SK-N-SH (cell line): ENCODE measurements at places on chromosomes 5 and 9.
A peak's percentile ranks its signal among the peaks of the same experiment; 100 is the strongest.

DNA sequence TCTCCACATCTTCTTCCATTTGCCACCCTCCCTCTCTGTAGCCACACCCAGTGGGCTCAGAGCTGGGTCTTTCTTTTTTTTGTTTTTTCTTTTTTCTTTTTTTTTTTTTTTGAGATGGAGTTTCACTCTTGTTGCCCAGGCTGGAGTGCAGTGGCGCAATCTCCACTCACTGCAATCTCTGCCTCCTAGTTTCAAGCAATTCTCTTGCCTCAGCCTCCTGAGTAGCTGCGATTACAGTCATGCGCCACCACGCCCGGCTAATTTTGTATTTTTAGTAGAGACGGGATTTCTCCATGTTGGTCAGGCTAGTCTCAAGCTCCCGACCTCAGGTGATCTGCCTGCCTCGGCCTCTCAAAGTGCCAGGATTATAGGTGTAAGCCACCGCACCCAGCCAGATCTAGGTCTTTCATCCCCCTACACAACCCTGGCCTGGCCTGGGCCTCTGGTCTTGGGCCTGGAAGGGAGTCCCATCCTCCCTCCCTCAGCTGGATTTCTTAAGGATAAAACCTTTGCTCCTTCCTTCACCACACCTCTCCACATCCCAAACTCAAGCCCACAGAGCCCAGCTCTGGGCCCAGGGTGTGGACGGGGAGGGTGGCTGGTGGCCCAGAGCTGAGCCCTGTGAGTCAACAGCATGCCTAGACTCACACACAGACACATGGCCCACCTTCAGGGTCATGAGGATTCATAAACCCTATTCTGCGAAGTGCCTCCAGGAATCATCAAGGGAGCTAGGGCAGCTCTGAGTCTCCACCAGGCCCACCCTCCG is 18.8 kb upstream of the KCNIP1 start:
- no peak for DNase-seq

- no peak for DNase-seq
Observed at GRCh38 chr5:2848619-2849018, 97.1 kb upstream of the IRX2 start.

DNA sequence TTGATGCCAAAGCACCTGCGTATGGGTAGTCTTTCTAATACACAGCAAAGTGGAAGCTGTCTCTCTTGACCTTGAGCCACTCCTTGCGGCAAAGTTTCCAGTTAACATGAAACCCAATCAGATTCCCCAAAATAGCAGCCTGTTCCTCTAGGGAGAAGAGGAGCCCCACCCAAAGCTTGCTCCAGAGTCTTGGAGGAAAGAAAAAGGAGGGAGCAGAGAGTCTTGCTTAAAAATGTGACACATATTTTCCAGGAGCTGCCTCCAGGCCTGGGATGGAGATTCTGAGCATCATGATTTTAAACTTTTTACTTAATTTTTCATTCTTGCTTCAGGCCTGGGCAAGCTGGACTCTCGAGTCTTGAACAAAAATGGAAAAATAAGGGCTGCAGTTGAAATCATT is 223.5 kb upstream of the TNC start:
- no peak for DNase-seq

DNA sequence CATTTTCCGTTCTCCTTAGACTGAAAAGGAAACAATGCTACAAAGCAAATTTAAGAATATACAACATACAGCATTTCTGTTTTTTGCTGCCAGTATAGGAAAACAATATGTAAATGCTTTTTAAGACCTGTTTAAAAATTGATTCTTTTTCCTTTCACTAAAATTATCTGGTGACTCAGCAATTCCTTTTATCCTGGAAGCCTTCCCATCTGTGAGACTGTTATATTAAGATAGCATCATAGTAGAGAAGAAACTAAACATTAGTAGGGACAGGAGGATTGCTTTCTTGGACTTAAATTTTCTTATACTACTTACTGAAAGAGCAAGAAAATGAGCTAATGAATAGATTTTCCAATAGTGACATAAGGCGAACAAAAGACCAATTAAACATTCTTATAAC is 30.0 kb upstream of the GPR21 start:
- DNase-seq: no peak

DNA sequence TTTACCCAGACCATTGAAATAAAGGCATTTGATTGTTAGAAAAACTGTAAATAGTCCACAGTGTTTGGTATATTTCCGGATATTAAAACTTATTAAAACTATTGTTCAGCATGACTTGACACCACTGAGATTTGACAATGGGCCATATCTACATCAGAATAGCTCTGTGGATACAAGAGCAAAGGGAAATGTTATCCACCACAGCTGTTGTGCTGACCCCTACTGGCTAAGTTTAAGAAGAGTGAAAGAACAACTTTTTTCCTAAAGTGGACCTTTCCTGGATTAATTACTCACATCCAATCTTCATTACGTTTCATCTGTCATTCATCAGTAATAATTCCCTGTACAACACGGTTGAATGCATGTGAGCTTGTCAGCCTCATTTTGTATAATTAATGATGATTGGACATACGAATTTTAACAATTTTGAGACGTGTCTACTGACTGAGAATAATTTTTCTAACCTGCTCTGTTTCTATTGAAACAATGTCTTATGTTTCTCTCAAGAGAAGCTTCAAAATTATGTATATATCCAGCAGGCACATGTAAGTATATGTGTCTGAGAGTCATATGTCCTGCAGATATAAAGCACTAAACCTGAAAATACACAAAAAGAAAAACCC is 1952.6 kb downstream of the MAT2B start:
- DNase-seq: peak; percentile 32

DNA sequence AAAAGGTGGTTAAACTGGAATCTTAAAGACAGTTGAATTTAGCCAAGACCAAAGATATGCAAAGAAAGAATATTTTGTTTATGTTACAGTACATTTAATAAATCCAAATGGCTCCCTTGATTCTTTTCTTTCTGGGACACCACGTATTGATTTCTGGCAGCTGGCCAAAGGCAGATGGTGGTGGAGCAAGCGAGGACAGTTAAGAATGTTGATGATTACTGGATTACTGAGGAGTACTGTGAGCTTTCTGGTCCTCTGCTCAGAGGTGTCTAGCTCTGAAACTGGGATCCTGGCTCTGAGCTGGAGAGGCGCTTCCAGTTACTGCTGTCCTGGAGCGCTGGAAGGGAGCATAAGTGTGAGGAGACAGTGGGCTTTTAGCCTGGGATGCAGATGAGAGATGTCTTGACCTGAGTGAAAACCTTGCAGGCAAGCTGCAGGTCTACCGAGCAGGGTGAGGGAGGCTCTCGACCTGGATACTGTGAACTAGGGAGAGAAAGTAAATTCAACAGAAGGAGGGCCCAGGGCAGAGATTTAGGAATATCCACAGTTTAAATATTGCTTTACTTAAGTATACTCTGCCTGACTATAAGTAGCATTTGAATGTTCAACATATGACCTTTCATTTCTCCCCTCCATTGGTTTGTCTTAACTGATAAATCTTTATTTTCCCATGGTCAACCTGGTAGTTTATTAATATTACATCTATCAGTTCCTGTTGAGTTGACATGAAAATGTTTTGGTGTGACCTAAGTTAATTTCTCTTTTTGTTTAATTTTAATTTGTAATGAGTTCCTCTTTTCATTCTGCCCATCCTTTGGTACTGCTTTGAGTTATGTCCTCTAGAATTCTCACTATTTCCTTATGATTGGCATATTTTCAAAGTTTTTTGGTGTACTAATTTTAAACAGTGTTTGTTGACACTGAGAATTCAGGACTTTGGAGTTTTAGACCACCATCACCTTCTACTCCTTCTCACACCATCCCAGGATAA is 3.7 kb downstream of the SYK start:
- DNase-seq: peak; percentile 22

DNA sequence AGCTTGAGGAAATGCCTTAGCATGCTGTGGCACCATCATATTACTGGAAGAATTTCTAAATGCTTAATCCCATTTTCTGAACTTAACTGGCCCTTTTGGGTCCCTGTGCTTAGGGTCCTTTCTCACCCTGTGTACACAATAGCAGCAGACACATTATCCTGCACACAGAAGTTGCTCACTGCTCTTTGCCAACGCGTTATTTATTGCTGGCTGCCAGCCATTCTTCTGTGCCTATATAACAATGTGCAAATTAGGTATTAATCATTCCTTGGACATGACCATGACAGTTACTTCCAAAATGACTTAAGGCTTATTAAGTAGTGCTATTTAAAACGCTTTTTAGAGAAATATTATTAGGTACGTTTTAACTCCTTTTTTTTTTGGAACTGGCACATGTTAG is 134.7 kb downstream of the FBN2 start:
- DNase-seq: no peak

- DNase-seq: no peak
Observed at GRCh38 chr5:136435946-136436543, 70.7 kb upstream of the TRPC7 start.

DNA sequence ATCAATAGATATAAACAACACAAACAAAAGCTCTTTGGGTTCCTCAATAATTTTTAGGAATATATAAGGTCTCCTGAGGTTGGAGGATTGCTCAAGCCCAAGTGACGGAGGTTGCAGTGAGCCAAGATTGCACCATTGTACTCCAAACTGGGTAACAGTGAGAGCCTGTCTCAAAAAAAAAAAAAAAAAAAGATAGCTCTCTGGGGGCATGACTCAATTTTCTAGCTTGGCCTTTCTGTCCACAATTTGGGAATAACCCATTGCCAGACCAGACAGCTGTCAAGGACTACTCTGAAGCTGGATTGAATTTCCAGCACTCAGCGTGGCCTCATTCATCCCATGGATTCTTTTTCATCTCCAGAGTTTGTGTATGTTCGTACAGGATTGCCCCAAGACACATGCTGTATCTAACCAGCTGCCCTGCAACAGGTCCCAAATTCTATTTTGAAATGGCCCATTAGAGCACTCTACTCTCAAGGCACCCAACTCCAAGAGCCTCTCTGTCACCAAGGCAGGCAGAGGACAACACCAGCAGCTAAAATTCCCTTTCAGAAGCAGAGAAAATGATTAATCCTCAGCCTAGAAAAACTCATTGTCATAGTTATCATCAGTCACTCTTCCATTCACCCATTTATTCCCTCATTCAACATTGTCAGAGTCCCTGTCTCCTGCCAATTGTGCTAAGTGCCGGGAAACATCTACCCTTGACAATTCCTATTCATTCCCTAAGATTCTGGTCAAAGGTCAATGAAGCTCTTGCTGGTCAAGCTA is 8.7 kb downstream of the FAM193B start:
- no peak for DNase-seq

- DNase-seq: peak; percentile 23
Observed at GRCh38 chr5:67381236-67381880, 184.8 kb upstream of the CD180 start.

DNA sequence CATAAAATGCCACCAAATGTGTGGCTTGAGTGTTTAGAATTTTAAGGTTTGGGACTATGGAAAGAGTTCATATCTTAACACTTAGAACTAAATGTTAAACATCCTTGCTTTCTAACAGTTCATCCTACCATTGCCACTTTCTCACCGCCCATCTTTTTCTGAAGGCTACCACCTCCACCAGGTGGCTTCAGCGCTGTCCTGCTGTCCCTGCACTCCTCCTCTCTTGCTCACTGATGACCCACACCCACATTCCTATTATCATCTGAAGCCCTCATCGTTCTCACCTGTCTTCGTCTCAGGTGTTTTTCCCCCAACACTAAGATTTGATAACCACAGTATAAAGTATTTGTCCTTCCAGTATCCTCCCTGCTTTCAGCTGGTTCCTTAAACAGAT is 7.4 kb downstream of the MEGF10 start:
- DNase-seq: no peak

DNA sequence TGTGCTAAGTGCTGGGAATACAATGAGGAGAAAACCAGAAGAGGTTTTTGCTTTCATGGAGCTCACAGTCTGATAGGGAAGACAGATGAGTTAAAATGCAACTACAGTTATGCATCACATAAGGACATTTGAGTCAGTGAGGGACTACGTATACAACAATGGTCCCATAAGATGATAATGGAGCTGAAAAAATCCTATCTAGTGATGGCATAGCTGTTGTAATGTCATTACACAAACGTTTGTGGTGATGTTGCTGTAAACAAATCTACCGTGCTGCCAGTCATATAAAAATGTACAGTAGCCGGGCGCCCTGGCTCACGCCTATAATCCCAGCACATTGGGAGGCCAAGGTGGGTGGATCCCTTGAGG is 110.1 kb upstream of the RAD23B start:
- no peak for DNase-seq

GRCh38 chr9:127175319-127175715 is 52.9 kb upstream of the ANGPTL2 start:
- no peak for DNase-seq

DNA sequence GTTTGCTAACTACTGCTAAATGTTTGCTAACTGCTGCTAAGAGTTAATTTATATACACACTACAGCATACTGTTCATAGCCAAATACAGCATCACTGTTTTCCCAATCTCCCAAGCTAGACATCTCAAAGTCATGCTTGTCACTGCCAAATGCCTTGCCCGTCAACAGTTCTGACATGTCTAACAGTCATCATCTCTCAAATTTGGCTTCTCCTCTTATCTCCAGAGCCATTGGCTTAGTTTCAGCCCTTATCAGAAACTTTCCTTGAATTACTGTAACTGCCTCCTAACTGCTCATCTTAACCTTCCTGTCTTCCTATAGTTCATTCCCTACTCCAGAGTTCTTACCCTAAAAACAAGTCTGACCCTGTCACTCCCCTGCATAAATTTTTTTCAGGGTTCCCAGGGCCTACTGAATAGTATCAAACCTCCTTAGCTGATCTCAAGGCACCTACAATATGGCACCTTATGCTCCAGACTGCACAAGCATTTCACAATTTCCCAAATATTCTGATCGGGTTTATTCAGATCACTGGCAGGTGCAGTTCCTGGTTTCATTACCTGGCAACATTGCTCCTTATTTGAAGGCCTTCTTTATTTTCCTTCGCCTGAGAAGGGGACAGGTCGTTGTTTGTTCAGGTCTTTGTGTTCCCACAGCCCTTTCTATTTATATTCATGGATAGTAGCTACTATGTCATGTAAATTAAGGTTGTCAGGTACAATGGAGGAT is 55.9 kb upstream of the ANKRD55 start:
- no peak for DNase-seq

- no peak for DNase-seq
Observed at GRCh38 chr5:107370396-107370968, 300.3 kb downstream of the EFNA5 start.

DNA sequence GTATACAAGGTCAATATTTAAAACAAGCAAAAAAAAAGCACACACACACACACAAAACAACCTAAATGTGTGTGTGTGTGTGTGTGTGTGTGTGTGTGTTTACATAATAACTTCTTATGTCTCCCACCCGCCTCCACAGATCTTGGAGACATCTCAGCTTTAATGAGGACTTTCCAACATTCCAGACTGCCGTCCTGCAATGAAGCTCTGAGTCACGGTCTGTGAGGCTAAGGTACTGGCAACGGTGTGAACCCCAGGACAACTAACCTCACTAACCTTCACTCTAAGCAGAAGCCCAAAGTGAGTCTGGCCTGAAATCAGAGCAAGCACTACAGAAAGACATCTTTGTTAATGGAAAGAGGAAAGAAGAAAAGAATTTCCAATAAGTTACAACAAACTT is 22.3 kb downstream of the ZNF474 start:
- DNase-seq: no peak

GRCh38 chr5:16674750-16675149 is 58.0 kb upstream of the RETREG1 start:
- DNase-seq: no peak
